ENCODE measurements at places on chromosomes 2 and 18.

GRCh38 chr2:189474526-189474925 is 33.3 kb downstream of the WDR75 start:
- DNase-seq, result no peak

GRCh38 chr18:532018-532417 is 31.5 kb upstream of the COLEC12 start:
- DNase-seq, result no peak

- DNase-seq, result no peak
These were observed 11.8 kb downstream of the GULP1 start for GRCh38 chr2:188303363-188304031.

- no peak for DNase-seq
These were observed 20.8 kb downstream of the CRIM1 start for GRCh38 chr2:36376319-36376765.

GRCh38 chr2:105977212-105977611 is 216.9 kb downstream of the UXS1 start:
- DNase-seq, result no peak

DNA sequence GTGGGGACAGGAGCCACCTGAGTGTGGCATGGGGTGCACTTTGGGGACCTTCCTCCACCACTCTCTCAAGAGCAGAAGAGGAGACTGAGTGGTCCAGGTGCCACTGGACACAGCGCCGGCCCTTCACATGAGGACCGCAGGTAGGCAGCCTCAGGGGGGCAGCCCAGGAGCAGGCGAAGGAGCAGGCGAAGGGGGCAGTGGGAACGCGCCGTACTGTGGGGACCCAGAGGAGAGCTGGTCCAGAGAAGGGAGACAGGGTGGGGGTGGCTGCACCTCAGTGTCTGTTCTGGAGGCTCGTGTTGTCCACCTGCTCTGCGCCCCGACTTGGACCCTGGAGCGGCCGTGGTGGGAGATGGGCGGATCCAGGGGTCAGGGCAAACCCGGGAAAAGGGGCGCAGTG is 55.0 kb downstream of the AQP12A start:
- no peak for DNase-seq

DNA sequence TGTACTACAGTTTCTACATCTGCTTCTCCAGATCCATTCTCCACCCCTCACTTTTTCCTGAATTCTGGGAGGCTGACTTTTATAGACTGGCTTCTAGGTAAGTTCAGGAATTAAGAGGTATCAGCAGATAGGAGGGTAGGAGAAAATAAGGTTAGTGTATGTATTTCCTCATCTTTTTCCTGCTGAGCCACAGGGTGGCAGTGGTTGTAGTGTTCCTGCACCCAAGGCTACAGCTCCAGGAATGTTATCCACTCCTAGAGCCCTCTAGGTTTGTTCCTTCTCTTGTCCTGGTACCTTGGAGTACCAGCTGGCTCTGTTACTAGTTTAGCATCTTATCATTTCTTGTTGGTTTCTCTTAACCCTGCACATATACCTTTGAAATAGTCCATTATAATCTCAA is 40.7 kb upstream of the C2orf66 start:
- DNase-seq, result no peak

- no peak for DNase-seq
These were observed 8.8 kb downstream of the COPS9 start for GRCh38 chr2:240127191-240127750.

- no peak for DNase-seq
These were observed 12.9 kb upstream of the GEMIN6 start for GRCh38 chr2:38765149-38765548.

DNA sequence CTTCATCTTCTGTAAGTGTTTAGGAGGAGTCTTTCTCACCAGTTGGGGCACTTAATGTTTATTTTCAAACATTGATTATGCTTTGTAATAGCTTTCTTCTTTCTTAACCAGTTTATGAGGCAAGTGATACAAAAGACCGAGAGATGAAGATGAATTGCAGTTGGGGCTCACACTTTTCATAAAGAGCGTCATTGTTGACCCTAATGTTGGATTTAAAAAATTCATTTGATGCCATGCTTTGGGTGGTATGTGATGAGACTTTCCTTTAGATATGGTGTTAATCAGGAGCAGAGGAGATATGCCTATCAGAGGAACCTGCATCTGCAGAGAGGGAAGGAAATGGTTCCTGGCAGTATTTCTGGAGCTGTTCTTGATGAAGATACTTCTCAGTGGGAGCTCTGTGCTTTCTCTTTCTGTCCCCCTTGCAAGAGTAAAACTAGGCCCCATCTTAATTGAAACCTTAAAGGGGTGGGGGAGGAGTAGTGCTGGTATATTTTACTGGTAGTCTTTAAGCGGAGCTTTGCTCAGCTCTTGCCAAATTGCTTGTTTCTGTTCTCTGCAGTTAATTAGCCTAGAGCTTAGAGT is 2.3 kb downstream of the EML4 start:
- no peak for DNase-seq

DNA sequence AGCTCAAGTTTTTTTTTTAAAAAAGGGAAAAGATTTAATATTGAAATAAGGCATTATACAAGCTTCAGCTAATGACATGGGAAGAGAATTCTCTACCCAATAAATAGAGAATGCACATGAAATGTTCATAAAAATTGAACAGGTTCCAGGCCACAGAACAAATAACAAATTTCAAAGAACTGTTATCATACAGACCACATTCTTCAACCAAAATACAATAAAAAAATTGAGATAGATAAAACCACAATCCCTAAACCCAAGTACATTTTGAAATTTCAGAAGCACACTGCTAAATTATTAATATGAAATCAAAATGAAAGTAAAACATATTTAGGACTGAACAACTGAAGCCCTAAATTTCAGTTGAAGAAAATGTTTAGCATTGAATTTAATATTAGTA is 89.6 kb downstream of the BCL2 start:
- no peak for DNase-seq

- no peak for DNase-seq
These were observed 49.1 kb upstream of the PIK3C3 start for GRCh38 chr18:41905786-41906527.

DNA sequence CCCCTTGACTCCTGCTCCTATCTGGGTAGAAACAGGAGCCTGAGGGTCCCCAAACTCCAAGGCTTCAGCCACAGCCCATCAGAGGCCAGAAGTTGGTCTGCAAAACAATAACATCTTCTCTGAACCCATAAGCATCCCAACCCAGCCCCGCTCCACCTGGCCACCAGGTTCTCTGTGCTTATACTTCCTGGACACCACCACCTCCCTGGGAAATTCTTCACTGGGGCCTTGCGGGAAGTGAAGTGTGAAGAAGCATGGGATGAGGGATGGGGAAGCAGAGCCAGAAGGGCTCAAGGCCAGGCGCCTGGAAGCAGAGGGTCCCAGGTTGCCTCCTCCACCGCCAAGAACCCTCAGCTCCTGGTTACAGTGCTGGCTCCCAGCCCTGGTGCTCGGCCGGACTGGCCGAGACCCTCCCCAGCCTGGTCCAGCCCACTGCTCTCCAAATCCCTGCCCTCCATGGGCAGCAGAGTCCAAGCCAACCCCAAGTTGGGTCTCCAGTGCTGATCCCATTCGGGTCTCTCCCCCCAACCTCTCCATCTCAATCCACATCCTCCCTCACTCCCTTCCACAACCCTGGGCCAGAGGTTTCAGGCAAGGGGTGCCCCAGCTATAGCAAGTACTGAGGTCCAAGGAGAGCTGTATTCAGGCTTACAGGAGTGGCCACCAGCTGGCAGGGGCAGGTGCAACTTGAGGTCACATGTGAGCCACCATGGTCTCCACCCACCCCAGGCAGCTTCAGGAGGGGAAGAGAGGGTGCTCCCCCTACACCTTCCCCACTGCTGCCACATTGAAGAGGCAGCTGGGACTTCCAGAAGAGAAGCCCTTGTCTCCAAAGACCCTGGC is 60.7 kb downstream of the TNS1 start:
- DNase-seq, result no peak

DNA sequence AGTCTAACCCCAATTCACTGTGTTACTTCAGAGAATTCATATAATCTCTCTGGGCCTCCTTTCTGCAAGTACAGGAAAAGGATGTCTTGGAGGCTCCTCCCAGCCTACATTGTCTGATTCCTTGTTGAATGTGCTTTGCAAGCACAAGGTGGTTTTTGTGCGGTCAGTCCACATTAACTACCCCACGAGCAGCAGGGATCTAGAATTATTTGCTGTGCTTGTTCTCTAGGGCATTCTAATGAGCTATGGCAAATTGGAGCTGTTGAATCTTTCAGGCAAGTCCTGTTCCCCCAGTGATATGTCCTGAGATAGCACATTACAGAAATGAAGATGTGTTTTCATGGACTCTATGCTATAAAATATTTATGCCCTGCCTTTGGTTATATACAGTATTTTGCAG is 349.4 kb downstream of the SLC4A3 start:
- no peak for DNase-seq

GRCh38 chr18:79608999-79609461 is 70.6 kb upstream of the CTDP1 start:
- DNase-seq, result no peak

GRCh38 chr2:226623587-226624368 is 175.8 kb downstream of the IRS1 start:
- no peak for DNase-seq

DNA sequence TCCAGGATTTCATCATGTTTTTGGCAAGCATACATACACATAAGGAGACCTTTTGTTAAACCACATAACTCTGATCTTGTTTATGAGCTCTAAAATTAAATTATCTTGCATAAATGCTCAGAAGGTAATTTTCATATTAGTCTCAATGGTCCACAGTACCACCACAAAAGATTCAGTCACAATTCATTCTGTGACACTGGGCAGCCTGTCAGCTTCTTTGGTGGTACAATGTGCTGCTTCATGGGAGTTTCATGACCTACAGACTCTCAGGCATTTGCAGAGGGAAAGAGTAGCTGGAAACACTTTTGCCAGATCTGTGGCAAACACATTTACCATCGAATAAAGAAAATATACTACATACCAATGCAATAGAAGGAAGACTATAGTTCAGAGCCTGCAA is 51.3 kb upstream of the ZNF397 start:
- no peak for DNase-seq

DNA sequence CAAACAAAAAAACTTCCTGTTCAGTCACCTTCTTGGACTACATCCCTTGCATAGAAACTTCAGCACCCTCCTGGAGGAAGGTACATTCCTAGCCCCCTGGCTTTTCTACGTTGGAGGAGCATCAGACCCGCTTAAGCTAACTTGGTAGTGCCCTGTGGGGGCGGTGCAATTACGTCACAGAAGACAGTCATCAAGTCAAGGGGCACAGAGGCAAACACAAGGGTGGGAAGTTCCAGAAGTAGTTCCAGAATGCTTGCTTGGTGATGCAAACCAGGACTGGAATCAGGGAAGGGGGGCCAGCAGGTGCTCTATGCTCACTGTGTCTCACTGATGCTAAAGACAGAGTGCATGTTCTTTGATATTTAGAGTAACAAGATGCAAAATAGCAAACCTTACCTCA is 15.2 kb upstream of the AGFG1 start:
- no peak for DNase-seq

- peak; percentile 26 for DNase-seq
These were observed 124.1 kb downstream of the ANKRD30BL start for GRCh38 chr2:132037527-132038178.

- DNase-seq, result no peak
These were observed 28.9 kb downstream of the OSBPL1A start for GRCh38 chr18:24368749-24369148.

- no peak for DNase-seq
These were observed 69.0 kb downstream of the POLR1A start for GRCh38 chr2:86036669-86037138.

DNA sequence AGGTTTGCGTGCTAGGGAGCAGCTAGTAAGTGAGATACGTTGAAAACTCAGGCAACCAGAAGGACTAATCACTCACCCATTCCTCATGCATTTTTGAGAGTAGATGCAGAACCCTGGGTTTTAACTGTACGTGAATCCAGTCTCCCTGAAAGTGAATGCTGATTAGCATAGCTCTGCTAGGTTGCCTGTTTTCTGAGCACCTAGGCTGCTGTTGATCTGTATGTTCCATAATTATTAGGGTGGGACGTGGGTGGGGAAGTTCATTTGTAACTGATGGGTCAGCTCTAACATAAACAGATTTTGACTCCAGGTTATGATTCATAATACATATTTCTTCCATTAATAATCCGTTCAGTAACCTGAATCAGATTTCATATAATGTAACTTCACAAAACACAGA is 379.0 kb upstream of the FANCL start:
- DNase-seq, result no peak

GRCh38 chr2:65708086-65708485 is 275.7 kb upstream of the SPRED2 start:
- DNase-seq, result no peak

DNA sequence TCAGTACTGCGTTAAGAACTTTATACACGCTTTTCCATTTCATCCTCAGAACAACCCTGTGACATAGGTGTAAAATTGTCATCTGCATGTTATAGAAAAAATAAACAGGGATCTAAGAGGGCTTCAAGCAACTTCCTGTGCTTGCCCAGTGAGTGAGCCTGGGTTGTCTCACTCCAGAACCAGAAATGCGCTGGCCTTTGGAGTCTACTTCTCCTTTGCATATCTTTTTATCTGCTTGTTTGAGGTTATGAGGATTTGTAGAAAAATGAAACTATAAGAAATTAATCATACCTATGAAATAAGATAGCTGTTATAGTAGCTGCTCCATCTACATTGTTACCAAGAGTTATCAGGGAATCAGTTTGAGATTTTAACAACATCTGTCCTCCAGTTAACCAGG is 55.3 kb upstream of the CABYR start:
- DNase-seq, result no peak

DNA sequence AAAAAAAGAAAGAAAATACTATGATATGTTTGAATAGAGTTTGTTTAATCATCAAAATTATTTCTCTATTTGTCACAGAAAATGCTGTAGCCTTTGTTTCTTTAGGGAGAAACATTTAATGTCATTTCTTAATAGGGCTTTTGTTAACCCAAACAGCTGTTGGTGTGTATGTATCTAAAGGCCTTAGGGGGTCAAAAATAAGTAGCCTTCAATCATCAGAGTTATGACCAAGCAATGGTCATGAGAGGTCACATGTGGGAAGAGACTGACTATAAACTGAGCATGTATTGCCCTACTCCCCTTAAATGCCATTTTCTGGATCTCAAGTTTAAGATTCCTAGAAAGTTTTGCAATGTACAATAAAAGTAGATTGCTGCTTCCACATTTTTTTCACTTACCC is 22.7 kb downstream of the HNMT start:
- DNase-seq, result no peak

GRCh38 chr2:32237996-32238395 is 26.7 kb downstream of the NLRC4 start:
- no peak for DNase-seq

DNA sequence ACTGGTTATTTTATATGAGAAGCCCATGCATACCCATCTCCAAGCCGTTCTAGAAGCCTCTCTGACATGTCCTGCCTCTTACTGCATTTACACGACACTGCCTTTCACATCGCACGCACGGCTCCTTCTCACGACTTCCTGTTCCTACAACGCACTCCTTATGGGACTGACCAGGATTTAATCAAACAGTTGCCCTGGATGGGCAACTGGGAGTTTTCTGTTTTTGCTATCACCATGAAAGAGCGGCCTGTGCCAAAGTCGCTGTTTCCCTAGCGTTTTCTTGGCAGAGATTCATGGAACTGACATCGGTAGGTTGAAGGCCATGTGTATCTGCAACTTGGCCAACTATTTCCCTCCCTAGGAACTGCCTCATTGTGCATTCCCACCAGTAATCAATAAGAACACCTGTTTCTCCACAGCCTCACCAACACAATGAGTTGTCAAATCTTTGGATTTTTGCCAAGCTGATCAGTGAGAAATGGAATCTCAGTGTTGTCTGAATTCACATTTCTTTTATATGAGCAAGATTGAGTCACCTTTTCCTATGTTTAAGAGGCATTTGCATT is 97.2 kb upstream of the OTOS start:
- no peak for DNase-seq

GRCh38 chr2:54373855-54374254 is 82.3 kb upstream of the SPTBN1 start:
- no peak for DNase-seq
